ENCODE measurements at places on chromosomes 16 and 17.

DNA sequence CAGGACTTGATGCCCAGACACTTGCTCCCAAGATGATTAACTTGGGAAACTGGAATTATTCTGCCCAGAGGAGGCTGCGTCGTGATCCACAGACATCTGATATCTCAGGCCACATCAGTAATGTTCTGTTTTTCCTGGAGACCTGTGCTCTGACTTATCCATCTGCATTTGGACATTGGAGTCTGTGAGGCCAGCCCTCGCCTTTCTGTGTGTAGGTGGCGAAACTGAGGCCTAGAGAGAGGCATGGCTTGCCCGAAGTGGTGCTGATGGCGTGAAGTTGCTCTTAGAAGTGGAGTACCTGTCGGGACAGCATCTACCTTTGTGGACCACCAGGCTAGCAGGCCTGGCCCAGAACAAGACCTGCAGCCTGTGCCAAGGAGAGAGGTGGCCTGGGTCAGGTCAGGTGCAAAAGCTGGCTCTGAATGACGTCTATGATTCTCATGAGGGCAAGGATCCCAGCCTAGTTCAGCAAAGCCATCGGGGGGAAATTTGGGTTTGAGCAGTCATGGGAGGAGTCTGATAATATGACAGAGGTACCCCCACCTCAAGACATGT, 186.8 kb upstream of the ZNF469 start:
- no peak overlapping the region for H3K27ac ChIP-seq
- peaks cover 3% of the 10 kb centered on the region for H3K27me3 ChIP-seq
- peaks cover 1% of the 10 kb centered on the region for H3K4me1 ChIP-seq
- H3K36me3 ChIP-seq = peaks cover 4% of the 10 kb centered on the region

- peaks cover 25% of the 10 kb centered on the region for H3K36me3 ChIP-seq
- H3K4me3 ChIP-seq = no peak overlapping the region
- H3K27ac ChIP-seq = no peak overlapping the region
- H3K4me1 ChIP-seq = peaks cover 7% of the 10 kb centered on the region
These were observed 185.3 kb downstream of the AATF start for GRCh38 chr17:37134050-37134449.

- no peaks in the 10 kb centered on the region for H3K36me3 ChIP-seq
- DNase-seq = no peak
- H3K27me3 ChIP-seq = no peaks in the 10 kb centered on the region
- no peak overlapping the region for H3K4me3 ChIP-seq
- H3K4me1 ChIP-seq = peaks cover 15% of the 10 kb centered on the region
These were observed 18.4 kb downstream of the FOXJ1 start for GRCh38 chr17:76122431-76123190.

GRCh38 chr17:5181509-5182305, 10.0 kb downstream of the ZNF594 start:
- H3K27ac ChIP-seq = no peak overlapping the region
- H3K27me3 ChIP-seq = no peaks in the 10 kb centered on the region
- H3K4me3 ChIP-seq = no peak overlapping the region

- no peaks in the 10 kb centered on the region for H3K27me3 ChIP-seq
- H3K4me1 ChIP-seq = peaks cover 6% of the 10 kb centered on the region
- DNase-seq = no peak
- no peak overlapping the region for H3K4me3 ChIP-seq
These were observed 21.2 kb downstream of the SPHK1 start for GRCh38 chr17:76405607-76405966.
